Renal cortical epithelial cell (primary cell): ENCODE measurements at places on chromosomes 1 and 21. TPM values are rescaled to one million over a fixed set of nuclear protein-coding genes. Genes with fewer than 3 reads are reported as not detected.

Gene MTF2
- total RNA-seq: 32.1 and 43.7 TPM in 2 replicates

DNA sequence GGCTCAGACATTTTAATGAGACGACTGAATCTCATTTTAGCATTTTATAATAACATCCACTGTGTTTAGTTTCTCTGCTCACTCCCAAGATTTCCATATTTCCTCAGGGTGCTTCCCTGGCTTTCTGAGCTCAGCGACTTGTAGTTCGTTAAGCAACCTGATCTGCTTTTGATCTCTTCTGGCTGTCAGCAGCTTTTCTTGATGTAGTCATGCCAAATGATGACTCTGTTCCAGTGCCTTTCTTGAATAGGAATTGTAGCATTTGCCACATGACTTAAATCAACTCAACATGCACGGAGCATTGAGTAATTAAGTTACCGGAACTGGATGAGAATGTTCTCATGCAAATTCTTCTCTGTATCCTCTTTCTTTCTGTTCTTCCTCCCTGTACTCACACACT is 246.1 kb downstream of the FMN2 start:
- peak; percentile 62 for DNase-seq

Gene CYP4Z1
- total RNA-seq: not detected in 2 replicates

- no peak for DNase-seq
Observed at GRCh38 chr1:87333692-87334347, 5.1 kb downstream of the LMO4 start.

GRCh38 chr1:206932177-206932576 is 10.4 kb upstream of the FCMR start:
- no peak for DNase-seq

DNA sequence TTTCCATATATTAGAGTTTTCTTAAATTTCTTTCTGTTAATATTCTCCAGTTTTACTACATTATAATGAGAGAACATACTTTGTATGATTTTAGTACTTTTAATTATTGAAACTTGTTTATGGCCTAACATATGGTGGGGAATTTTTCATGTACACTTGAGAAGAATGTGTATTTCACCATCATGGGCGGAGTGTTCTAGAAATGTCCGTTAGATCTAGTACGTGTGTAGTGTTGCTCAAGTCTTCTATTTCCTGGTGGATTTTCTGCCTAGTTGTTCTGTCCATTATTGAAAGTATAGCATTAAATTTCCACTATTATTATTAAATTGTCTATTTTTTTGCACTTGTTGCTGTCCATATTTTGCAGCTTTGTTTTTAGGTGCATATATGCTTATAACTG is 64.0 kb upstream of the RGS21 start:
- no peak for DNase-seq

- peak; percentile 73 for DNase-seq
Observed at GRCh38 chr1:85581802-85582686, 1.5 kb downstream of the CCN1 start.

Gene RIPPLY3
- total RNA-seq: 0.15 and 0.69 TPM in 2 replicates

- DNase-seq: no peak
Observed at GRCh38 chr1:89665941-89666340, 33.0 kb downstream of the LRRC8C start.

DNA sequence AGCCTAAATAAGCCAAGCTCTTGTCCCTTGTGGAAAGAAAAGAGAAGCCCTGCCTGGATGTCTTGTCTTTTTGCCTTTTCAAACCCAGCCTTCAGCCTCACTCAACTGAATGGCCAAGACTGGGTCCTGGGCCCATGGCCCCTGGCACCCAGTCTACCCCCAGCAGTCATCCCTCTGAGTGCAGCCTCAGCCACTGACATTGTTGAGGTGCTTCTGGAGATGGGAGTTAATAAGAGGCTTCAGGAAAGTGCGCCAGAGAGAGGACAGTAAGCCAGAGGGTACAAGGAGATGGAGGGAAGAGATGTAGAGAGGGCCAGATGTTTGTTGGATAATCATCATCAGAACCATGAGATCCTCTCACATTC is 6.8 kb downstream of the FNDC5 start:
- no peak for DNase-seq

DNA sequence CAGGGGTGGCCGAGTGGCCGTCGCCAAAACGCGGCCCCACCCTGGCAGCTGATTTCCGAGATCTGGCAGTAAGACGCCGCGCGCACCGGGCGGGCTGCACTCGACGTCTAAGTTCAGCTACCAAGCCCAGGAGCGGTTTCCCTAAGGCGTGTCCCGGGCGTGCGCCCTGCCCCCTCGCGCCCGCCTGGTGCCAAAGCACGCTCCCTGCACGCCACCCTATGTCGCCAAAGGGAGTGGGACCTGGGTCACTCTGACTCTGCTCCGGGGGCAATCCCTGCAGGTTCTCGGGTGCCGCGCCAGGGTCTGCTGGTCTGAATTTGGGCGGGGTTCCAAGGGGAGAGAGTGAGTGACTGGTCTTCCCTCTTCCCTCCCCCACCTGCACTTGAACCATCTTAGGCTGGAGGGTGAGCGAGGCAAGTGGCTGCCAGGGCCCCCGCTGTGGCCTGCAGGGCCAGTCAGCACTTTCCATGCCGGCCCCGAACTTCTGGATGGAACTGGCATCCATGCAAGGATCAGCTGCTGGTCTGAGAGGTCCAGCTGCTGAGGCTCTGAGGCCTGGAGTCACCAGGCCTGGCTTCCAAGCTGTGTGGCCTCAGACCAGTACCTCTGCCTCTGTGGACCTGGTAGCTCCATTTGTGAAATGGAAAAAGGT is at the start of gene LRRC38:
Gene LRRC38 (minus strand): TSS at position 109 of the 652 bp plus-strand sequence. CDS start 410 bp downstream, outside the sequence.
- no peak for DNase-seq

Gene SLC30A10
- 0.05 TPM in 1 of 2 replicates, not detected in the other for total RNA-seq

GRCh38 chr1:50611675-50612074 is 188.4 kb upstream of the DMRTA2 start:
- no peak for DNase-seq
